ENCODE measurements at places on chromosomes 2 and 18.
A peak's percentile ranks its signal among the peaks of the same experiment; 100 is the strongest.

DNA sequence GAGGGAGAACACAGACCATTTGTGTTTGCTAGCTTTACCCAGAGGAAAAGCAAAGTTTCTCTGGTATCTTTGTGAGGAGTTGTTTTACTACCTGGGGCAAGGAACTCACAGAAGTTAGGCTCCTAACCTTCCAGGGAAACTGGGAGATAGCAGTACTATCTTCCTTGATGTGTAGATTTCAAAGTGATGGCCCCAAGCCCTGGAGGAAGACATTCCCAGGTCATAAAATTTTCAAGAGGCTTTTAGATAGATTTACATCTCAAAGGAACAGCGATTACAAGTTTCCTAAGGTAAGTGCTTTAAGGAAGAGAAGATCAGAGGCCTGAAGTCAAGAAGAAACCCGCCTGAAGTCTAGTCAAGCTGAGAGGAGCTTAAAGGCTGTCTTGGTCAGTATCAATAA lies 1187.8 kb upstream of the TMEFF2 start:
- DNase-seq = no peak

GRCh38 chr18:46336278-46337111 lies 232.3 kb downstream of the HAUS1 start:
- peak; percentile 63 for DNase-seq

DNA sequence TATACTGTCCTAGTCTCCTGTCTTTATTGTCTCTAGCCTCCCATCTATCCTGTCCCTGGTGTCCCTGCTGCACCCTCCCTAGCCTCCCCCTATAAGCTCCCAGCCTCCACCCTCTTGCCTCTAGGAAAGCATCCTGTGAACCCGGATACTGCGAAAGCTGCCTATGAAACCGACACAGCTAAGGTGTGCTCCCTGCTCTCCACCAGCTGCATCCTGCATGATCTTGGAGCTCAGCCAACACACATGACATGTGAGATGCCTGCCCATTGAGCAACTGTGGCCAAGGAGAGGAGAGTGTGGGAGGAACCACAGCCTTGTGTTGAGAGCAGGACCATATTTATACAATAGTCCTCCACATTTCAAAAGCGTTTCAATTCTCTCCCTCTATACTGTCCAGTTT lies 187.1 kb downstream of the ZBTB7C start:
- DNase-seq = peak; percentile 63

DNA sequence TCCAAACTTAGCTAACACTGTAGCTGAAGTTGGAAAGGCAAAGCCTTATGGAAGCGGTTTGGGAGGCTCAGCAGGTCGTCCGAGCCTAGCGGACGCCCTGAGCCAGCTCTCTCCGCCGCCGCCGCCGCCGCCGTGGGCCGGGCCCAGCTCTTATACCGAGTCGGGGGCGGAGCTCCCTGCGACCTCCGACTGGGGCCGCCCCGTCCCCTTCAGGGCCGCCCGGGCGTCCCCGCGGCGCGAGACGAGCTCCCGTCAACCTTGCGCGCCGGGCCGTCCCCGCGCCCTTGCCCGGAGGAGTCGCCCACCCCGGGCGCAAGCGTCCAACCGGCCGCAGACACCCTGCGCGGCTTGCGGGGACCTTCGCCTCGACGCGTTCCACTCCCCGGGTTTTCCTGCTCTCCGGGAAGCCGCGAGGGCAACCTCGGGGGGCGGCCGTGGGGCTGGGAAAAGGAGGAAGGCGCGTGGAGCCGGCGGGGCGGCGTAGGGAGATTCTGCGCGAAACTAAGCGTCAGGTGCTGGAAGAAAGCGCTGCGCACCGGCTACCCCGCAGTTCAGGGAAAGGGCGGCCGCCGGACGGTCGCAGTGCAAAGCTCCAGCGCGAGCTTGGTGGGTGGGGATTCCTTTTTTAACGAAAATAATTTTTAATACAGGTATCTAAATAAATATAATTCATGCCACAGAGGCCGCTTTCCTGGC lies at the start of gene SLC40A1:
SLC40A1 (minus strand) TSS at position 129 of the 696 bp plus-strand sequence. CDS start 326 bp downstream, outside the sequence.
- no peak for DNase-seq

DNA sequence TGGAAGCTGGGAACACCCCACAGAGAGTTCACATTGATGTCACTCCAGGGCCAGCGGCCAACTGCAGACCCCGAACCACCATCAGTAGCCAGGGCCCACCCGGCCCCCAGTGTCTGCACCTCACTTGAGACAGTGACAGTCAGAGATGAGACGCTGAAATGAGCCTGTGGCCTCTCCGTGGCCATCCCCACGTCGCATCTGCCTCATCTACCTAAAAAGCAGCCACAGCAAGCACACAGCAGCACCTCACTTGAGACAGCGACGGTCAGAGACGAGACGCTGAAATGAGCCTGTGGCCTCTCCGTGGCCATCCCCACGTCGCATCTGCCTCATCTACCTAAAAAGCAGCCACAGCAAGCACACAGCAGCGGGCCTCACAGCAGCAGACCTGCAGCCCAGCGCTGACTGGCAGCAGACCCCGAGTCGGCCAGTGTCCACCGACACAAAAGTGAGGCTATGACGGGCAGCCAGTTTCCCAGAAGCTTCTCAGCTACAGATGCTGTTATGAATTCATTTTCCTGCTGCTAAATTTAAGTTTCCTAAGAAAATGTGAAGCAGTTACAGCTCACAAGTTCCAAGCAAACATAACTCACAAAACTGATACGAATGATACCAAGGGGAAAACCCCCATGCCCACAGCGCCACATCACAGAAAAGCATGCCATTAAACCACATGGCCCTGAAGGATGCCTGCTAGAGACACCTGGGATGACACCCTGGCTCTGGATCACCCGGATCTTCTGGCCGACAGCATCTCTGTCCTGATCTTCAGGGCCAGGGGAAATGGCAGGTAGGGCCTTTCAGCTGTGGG lies 27.7 kb downstream of the SNORC start:
- DNase-seq = no peak

DNA sequence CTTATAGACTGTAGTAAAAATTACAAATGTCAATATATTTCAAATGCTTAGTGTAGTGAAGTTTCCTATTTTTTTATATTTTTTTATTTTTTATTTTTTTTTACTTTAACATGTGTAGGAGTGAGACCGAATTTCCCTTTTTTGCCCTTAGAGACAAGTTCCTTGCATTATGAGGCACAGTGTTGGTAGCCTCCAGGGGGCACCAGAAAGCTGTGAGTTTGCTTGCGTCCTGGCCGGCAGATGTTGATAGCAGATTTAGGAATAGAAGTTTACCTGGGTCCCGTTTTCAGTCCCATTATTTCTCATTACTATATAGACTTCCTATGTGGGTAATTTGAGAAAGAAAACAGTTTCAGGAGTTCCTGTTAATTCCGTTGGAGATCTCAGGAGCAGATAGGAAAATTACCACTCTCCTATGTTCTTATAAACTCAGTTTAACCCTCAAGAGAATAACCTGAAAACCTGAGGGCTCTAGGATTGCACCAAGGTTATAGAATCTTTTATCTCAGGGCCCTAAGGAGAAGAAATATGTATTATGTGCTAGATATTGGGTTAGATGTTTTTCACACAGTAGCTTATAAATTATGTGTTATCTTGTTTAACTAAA lies 157.5 kb upstream of the SESTD1 start:
- DNase-seq = peak; percentile 40

DNA sequence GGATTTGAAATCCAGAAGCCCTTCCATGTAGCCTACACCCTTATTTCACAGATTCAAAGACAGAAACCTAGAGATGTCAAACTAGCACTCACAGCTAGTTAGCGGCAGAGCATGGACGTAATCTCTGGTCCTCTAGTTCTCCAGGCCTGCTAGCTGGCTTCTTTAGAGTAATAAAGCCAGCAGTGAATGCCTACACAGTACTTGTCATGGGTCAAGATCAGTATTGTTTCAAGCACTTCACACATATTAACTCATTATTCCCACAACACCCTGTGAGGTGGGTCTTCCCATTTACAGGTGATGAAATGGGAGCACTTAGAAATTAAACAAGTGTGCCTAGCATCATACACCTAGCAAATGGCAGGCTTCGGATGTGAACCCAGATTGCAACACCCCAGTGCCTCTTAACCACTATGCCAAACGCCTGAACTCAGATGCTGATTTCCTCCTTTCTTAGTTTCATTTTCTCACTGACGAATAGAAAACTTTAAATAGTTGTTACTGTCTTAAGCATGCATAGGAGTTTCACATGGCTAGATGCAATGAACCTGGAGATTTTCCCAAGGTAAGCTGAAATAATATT lies 14.5 kb upstream of the ZBTB14 start:
- peak; percentile 87 for DNase-seq

DNA sequence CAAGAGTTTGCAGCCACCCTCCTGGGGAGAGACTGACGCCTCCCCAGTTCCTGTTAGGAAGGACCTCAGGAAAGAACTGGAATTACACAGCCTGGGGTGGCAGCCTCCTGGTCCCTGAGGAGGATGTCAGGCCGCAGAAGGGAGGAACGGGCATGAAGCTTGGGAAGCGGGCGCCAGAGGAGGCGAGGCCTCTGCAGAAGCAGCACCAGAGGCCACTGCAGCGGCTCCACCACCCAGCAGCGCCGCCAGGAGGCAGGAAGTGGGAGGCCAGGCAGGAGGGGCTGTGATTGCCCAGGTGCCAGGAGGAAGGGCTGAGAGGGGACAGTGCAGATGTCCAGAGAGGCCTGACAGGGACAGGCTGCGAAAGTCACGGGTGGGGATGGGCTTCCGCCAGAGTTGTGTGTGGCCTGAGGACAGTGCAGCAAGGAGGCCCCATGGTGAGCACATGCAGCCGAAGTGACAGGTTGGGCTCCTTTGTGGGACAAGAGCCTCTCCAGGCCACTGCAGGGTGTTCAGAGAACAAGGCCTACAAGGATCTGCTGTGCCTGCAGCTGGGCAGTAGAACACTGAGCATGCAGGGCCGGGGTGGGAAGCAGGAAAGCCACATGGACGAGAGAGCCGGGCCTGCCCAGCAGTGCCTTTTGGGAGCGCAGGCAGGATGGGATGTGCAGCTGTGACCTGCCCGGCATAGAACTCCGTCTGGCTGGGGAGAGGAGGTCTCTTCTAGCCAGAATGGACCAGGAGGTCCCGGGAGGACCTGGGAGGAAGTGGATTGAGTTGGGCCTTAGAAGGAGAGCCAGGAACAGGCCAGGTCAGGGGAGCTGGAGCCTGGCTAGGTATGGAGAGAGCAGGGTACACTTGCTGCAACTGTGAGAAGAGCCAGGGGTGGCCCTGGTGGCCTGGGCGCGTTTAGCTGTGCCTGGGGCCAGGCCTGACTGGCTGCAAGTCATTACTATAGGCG lies 39.1 kb upstream of the ALPP start:
- no peak for DNase-seq

DNA sequence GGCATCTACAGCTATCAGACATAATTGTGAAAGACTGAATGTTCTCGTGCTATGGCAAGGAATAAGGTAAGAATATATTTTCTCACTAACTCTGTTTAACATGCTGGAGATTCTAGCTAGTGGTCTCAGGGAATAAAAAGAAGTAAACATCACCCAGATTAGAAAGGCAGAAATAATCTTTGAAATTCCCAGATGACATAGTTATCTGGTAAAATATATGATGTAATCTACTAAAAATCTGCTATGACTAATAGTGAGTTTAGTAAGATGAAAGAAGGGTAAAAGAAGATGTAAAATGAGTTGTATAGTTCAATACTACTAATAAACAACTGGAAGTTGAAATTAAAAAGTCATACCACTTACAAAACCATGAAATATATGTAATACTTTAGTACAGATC lies 134.2 kb downstream of the DSC3 start:
- DNase-seq = no peak

DNA sequence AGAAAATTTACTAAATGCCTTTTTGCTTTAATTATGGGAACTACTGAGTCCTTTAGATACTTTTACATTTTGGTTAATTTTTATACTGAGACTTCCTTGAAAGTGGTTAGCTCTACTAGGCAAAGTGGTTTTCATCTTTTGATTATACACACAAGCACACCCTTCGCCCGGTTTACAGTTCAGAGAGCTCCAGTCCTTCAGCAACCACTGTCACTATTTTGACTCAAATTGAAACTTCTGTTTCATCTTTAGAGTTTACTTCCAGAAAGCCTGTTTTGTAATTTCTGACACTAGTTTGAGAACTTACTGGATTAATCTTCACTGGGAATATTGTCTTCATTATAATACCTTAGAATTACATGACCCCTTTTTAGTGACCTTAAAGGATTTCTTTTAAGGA lies 140.3 kb upstream of the FOSL2 start:
- peak; percentile 67 for DNase-seq

DNA sequence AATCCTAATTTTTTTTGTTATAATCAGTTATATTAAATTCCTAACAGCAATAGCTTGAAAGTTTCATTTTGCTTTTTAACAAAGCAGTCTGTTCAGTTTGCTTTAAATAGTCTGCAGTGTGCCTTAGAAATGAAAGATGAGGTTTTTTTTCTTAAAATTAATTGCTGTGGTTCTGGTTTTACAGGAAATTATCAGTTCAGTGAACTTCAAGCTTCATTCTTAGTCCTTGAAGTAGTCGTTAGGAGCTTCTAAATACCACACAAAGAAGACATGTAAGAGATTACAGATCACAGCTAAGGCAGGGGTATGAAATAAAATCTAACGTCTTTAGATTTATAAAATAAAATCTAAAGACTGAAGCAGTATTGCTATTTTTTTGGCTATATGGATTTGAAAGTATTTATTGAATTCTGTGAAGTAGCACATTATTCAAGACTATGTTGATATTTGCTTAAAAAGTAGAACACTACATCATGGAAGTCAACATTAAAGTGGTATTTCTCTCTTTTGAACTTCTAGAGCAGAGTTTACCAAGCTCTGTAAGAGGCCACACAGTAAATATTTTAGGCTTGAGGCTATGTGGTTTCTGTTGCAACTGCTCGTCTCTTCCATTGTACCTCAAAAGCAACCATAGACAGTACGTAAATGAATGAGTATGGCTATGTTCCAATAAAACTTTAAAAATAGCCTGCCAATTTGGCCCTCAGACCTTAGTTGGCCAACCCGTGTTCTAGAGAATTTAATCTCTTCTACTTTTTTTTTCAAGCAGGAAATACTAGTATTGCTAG lies 81.5 kb upstream of the STON1 start:
- DNase-seq = peak; percentile 96

DNA sequence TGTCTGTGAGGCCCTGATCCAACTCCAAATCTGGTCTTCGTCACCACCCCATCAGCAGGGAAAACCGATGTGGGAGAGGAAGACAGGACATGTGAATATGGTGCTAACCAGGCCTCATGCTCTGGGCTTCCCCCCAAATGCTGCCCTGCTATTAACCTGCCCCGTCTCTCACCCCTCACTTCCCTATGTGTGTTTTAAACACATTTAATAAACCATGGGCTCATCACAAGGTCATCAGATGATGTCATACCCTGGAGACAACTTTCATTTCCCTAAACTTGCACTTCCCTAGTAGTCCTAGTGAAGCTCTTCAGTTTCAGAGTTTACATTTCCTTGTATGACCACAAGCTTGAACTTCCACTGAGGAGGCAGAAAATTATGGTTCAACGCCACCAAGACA lies 49.9 kb downstream of the CD8B2 start:
- peak; percentile 99 for DNase-seq

DNA sequence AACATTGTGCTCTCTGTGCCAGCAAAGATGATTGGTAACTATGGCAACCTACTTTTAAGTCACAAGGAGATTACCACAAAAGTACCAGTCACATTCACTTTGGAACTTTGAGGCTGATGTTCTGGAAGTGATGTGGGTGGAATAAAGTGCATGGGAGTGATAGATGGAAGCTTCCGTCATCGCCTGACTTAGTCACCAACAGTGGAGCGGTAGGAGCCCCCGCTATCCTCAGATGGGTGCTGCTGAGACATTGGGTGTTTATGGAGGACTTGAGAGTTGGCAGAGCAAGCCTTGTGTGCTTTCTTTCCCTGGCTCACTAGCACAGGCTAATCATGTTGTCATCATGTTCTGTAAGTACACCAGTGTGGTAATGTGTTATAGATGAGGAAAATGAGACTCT lies 4.6 kb downstream of the PPP1R7 start:
- DNase-seq = no peak

- no peak for DNase-seq
These were observed 252.0 kb upstream of the MYT1L start for GRCh38 chr2:2582998-2583545.

- no peak for DNase-seq
These were observed 536.7 kb upstream of the TNP1 start for GRCh38 chr2:217396586-217396985.

All from MV-4-11 (cell line).